ENCODE measurements at places on chromosomes 2 and 18. TPM values are rescaled to one million over a fixed set of nuclear protein-coding genes. Genes with fewer than 3 reads are reported as not detected.

The MAL gene
- not detected for total RNA-seq

The KCNIP3 gene
- 1.5 TPM for total RNA-seq

The ABHD1 gene
- total RNA-seq, result 0.98 TPM

The SCN9A gene
- 4.8 TPM for total RNA-seq

The AOX1 gene
- 4.3 TPM for total RNA-seq

The UCN gene
- 2.5 TPM for total RNA-seq

The ARL6IP6 gene
- 19.4 TPM for total RNA-seq

The LRRC30 gene
- not detected for total RNA-seq

The GPR39 gene
- total RNA-seq, result 9.0 TPM

The SNRPD1 gene
- 152 TPM for total RNA-seq

The DGUOK gene
- total RNA-seq, result 153 TPM

The ZAP70 gene
- total RNA-seq, result not detected

The HOXD1 gene
- 0.10 TPM for total RNA-seq

The ATF2 gene
- total RNA-seq, result 18.4 TPM

The DNAJC5G gene
- total RNA-seq, result not detected

The MOGAT1 gene
- not detected for total RNA-seq

The TMEM237 gene
- total RNA-seq, result 22.5 TPM

The CHST9 gene
- not detected for total RNA-seq

The CNTNAP5 gene
- total RNA-seq, result not detected

The SNED1 gene
- total RNA-seq, result 0.79 TPM

The ABCG5 gene
- total RNA-seq, result not detected

The CYP27A1 gene
- total RNA-seq, result 0.32 TPM

The PXDN gene
- 13.2 TPM for total RNA-seq

The LAMA3 gene
- 51.4 TPM for total RNA-seq

The AGXT gene
- total RNA-seq, result not detected

The DSC3 gene
- 1.2 TPM for total RNA-seq

The ABCG8 gene
- not detected for total RNA-seq

The SOCS6 gene
- 34.5 TPM for total RNA-seq

The ALK gene
- not detected for total RNA-seq

The ERFE gene
- total RNA-seq, result 6.7 TPM

The KIAA2012 gene
- not detected for total RNA-seq

The C1D gene
- total RNA-seq, result 33.4 TPM

The GNAL gene
- total RNA-seq, result 8.0 TPM

The ASAP2 gene
- 55.5 TPM for total RNA-seq

The PSTPIP2 gene
- 0.44 TPM for total RNA-seq

The VIT gene
- total RNA-seq, result not detected

The CGREF1 gene
- 8.6 TPM for total RNA-seq

The NCL gene
- 767 TPM for total RNA-seq

The LIPT1 gene
- total RNA-seq, result 3.9 TPM

The PLEK gene
- total RNA-seq, result 0.06 TPM

The LOXHD1 gene
- total RNA-seq, result not detected

The ACVR2A gene
- 3.8 TPM for total RNA-seq

The GKN2 gene
- 3.5 TPM for total RNA-seq

The C2orf66 gene
- 0.12 TPM for total RNA-seq

The LOXL3 gene
- 0.64 TPM for total RNA-seq

The ST3GAL5 gene
- total RNA-seq, result 21.4 TPM

The OSR1 gene
- total RNA-seq, result 6.3 TPM

The RRM2 gene
- 245 TPM for total RNA-seq

The FTCDNL1 gene
- total RNA-seq, result 2.9 TPM

The DNAH6 gene
- total RNA-seq, result 0.05 TPM

The SH3YL1 gene
- 10.7 TPM for total RNA-seq

The MAB21L4 gene
- total RNA-seq, result 0.26 TPM

The TANC1 gene
- 6.9 TPM for total RNA-seq

The IL36G gene
- total RNA-seq, result not detected
